ENCODE measurements at places on chromosomes 7 and 10. TPM values are rescaled to one million over a fixed set of nuclear protein-coding genes. Genes with fewer than 3 reads are reported as not detected.

DNA sequence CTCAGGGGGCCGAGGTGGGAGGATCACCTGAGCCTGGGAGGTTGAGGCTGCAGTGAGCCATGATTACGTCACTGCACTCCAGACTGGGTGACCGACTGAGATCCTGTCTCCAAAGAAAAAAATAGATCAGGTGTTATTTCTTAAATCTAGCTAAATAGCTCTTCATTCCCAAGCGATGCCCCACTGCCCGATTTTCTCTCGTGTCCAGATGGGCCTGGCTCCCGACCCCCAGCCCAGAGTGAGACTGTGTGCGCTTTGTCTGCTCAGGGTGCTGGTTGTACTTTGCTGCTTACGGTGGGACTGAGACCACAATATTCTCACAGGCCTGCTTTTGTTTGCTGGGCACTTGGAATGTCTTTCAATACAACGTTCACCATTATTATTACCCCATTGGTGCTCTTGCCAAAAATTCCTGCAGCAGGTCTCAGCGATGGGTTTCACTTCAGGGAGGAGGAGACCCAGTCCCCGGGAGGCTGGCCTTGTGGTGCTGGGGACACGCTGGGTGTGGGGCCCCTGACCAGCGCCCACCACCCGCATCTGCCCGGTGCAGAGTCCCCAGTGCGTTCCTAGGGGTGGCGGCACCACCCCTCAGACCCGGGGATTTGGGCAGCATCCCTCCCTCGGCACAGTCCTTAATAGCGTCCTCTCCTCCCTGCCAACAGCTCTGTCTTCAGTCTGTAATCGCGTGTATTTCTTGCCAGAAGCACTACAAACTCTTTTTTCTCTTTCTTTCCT is 20.4 kb upstream of the DPYSL4 start:
- no peak for DNase-seq

- DNase-seq, result no peak
Observed at GRCh38 chr7:3453398-3453797, 152.3 kb downstream of the SDK1 start.

DNA sequence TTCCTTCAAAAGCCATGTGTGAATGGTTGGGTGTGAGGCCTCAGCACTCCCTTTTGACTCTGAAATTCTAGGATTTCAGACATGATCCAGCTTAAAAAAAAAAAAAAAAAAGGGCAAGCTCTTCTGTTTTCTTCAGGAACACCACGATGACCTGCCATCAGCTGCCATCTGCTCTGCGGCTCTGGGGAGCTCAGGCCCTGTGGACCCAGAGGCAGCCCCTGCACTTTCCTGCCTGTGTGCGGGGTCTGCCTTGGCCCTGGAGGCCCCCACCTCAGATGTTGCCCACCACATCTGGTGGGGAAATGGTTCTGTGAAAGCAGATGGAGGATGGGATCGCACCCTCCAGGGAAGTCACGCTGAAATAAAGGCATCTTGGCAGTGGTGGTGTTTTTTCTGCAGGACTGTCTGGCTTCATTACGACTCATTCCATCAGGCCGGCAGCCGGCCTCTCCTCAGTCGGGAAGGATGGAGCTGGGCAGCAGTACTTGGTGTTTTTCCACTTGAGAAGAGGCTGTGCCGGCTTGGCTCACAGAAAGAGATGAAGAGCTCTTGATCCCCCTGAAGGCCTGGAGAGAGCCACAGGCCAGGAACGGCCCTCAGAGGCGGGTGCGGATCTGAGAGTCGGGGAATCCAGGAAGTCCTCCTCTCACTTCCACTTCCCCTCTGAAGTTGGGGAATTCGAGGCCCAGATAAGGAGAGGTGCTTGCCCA is 66.1 kb upstream of the AQP1 start:
- peak; percentile 63 for DNase-seq

DNA sequence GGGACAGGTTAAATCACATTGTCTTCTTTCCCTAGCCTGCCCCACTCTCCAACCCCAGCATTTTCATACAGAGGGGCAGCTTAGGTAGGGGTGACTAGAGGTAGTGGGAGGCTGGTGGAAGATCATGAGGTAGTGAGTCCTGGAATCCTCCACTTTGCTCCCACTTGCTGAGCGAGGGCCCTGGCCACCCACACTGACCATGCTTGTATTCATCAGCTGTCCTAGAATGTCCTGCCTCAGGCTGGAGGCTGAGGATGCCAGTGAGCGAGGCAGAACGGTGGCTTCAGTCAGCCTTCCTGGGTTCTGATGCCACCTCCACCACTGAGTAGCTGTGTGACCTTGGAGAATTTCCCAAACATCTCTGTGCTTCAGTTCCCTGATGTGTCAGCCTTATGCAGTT is 34.6 kb upstream of the PFKFB3 start:
- no peak for DNase-seq

- peak; percentile 32 for DNase-seq
Observed at GRCh38 chr10:22658745-22659410, 55.5 kb downstream of the PIP4K2A start.

- no peak for DNase-seq
Observed at GRCh38 chr7:1942243-1942940, 272.3 kb downstream of the ELFN1 start.

DNA sequence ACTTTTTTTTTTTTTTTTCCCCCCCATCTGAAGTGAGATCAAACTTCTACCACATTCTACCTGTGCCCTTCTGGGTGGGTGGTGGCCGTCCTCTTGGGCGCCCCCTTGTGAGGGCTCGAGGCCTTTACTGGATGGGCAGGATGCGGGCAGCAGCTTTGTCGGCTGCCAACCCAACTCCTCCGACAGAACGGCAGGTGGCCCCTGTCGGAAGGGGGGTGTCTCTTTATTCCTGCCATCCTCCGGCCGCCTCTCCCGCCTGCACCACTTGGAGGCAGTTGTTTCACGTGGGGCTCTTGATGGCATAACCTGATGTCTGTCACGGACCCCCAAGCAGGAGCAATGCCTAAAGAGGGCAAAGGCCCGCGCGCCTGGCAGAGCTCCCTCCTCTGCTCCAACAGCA is 31.0 kb downstream of the AMZ1 start:
- no peak for DNase-seq

- peak; percentile 5 for DNase-seq
Observed at GRCh38 chr7:70288781-70289456, 690.6 kb downstream of the AUTS2 start.

DNA sequence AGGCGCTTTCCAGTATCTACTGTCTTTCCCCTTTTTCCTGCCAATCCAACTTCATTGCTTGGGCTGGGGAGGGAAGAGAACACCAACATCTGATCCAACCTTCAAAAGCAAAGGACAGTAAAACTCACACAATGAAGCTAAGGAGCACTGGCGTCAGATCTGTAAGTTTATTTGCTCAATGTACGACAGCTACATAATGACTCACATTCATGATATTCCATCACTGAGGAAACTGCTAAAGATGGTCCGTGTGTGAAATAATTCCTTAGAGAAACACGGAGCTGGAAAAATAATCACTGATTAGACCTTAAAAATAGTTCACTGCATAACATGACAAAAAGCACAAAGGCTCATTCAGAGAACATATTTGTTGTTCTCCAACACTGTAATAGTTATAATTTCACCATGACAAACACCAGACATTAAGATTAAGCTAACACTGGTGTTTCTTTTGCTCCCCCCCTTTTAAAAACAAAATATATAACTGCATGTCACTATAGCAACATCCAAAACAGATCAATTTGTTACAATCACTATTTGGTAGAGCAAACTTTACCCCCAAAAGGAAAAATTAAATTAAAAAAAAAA is 24.3 kb downstream of the HSPB1 start:
- DNase-seq, result peak; percentile 73

DNA sequence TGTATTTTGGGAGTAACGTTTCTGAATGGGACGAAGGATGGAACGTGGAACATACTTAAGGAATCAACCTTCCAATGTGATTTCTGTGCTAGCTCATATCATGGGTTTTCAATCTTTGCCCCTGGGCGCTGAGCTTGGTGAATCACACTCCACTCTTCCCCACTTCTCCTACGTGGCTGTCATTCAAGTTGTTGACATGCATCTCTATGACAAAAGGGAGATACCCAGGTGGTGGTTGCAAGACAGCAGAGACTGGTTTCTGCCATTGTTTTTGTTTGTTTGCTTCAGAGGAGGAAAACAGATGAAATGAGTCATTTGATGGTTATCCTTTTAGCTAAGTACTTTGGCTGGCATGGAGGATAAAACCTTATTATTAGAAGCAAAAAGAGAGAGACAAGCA is 573.9 kb downstream of the GATA3 start:
- DNase-seq, result no peak

The KIAA1217 gene
- 12.5 TPM for total RNA-seq

The CACUL1 gene
- 17.8 TPM for total RNA-seq

The ACTR3C gene
- not detected for total RNA-seq

The UTF1 gene
- not detected for total RNA-seq

The DNAH11 gene
- total RNA-seq, result 2.7 TPM

Measured in fibroblast of the aortic adventitia (primary cell).